ENCODE measurements at places on chromosomes 12 and 14.

- no peak for DNase-seq
Measured at GRCh38 chr12:91332302-91332701, 149.7 kb upstream of the DCN start.

DNA sequence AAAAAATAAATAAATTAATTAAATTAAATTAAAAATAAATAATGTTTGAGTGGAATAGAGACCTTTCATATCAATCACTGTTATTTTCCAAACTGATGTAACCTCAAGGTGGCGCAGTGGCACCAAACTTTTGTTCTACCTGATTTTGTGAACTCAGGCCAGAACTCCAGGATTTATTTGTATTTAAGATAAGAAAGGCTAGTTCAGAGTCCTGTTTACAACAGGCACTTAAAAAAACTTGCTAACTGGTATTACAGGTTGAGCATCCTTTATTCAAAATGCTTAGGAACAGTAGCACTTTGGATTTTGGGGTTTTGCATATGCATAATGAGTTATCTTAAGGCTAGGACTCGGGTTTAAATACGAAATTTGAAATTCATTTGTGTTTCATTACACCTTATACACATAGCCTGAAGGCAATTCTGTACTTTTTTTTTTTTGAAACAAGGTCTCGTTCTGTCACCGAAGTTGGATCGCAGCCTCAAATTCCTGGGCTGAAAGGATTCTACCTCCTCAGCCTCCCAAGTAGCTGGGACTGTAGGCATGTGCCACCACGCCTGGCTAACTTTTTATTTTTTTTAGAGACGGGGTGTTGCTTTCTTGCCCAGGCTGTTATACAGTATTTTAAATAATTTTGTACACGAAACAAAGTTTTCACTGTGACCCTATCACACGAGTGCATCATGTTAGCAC lies 32.4 kb downstream of the YY1 start:
- no peak for DNase-seq

DNA sequence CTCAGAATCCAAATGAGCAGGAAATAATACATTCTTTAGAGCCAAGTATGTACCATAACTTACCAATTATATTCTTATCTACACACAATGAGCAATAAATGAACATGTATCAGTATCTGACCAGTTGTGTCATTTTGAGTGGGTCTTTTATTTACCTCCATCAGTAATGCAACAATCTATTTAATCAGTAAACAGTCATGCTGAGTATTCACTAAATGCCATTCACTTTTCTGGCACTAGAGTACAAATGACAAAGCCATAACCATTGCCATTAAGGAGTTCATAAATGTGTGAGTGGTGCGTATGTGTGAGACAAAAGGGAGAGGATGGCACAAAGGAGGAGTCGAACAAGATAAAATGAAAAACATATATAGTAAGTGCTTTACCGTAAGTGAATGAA lies 1.5 kb upstream of the STRAP start:
- no peak for DNase-seq

- DNase-seq: no peak
Measured at GRCh38 chr14:90777830-90778485, 38.3 kb downstream of the TTC7B start.

- DNase-seq: no peak
Measured at GRCh38 chr14:61645247-61645646, 50.1 kb upstream of the HIF1A start.

GRCh38 chr14:74649167-74649566 lies 37.1 kb upstream of the LTBP2 start:
- DNase-seq: no peak

DNA sequence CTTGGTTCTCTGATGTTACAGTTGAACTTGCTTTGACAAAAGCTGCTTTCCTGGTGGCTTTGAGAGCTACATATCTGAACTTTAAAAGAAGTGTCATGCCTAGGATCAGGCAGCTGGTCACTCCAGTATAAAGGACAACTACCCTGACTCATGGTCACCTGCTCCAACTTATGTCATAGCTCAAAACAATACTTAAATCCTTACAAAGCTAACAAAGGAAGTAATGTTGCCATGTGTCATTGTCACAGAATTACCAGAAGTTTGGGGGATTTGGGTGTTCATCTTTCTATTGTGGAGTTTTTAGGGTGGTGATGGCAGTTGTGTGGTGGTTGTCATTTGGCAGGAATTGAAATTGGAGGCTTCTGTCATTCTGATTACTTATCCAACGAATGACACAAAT lies 1.8 kb upstream of the TCP11L2 start:
- DNase-seq: no peak

DNA sequence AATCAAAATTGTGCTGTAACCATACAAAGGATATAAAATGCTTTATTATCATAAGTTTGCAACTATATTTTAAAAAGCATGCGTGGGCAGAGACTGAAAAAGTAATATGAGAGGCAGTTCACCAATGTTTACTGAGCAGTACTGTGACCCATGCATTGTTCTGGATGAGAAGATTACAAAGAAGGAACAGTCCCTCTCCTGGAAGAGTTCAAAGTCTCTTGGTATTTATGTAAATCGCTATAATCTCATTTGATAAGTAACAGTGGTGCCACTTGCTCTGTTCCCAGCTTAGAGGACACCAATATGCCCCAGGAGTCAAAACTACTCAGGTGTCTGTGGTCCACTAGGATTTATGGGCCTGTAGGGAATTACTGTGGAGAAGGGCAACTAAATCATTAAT lies 2.1 kb upstream of the CMAS start:
- DNase-seq: no peak

- DNase-seq: no peak
Measured at GRCh38 chr12:111448266-111448830, 42.6 kb downstream of the SH2B3 start.

DNA sequence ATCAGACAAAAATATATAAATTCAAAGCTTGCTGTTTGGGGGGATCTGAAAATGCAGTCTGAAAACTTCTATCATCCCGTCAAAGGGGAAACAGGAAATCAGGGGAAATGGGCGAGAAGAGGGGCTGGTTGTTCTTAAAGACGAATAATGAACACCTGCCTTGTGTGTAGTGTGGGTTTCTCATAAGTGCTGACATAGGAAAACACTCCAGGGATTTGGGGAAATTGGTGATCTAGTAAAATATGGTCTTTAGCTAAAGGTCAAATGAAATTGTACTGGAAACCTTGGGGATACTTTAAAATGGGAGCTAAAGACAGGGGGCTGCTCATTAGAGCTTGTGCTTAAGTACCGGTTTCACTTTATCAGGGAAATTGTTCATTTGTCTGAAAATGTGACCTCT lies 39.6 kb upstream of the PIK3C2G start:
- DNase-seq: no peak

- DNase-seq: no peak
Measured at GRCh38 chr12:4701395-4702190, 18.6 kb upstream of the GALNT8 start.

DNA sequence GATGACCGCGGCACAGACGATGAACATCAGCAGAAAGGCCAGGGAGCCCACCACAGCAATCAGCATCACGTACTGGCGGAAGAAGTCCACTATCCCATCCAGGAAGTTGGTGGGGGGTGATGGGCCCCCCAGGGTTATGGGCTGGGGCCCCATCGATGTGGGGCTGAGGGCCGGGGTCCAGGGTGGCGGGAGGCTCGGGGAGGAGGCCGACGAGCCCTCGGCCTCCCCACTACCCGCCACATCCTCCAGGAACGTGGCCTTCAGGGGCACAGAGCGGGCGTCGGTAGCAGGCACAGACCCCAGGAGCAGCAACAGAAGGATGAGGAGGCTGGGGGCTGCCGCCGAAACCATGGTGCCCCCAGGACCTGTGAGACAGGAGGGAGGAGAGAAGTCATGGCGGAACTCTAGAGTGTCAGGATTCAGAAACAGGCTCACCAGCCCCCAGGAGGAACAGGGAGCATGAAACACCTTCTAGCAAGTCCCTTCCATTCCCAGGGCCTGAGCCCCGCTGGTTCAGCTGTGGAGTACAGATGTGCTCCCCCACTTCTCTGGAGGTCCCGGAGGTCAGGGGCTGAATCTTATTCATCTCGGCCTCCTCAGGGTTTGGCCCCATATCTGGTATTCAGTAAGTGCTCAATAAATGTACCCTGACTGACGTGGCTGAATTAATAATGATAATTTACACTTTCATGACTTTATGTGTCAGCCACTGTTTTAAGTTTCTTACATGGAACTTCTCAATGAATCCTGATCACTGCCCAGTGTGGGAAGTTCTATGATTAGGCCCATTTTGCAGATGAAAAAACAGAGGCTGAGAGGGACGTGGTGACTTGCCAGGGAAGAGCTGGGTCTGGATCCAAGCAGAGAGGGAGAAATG lies 5.6 kb downstream of the TMEM119 start:
- no peak for DNase-seq

DNA sequence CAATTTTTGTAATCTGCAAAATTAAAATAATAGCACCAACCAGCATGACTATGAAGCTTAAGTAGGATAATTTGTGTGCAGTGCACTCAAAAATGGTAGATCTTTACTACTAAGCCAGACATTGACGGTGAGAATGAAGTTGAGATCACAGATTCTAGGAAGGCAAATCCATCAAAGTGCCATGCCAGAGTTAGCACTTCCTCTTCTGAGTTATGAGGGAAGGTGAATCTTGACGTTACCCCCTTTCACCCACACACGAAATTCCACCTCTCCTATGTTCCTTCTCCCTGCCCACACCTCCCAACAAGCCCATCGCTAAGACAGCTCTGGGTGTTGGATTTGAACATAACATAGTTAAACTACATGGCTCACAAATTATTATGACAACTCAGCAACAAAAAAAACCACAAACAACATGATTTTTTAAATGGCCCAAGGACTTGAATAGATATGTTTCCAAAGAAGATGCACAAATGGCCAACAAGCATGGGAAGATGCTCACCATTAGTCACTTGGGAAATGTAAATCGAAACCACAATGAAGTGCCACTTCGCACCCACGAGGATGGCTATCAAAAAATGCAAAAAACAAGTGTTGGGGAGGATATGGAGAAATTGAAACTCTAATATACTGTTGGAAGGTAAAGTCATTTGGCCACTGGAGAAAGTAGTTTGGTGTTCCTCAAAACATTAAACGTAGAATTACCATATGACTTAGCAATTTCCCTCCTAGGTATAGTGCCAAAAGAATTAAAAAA lies 119.3 kb upstream of the RAP1B start:
- no peak for DNase-seq

DNA sequence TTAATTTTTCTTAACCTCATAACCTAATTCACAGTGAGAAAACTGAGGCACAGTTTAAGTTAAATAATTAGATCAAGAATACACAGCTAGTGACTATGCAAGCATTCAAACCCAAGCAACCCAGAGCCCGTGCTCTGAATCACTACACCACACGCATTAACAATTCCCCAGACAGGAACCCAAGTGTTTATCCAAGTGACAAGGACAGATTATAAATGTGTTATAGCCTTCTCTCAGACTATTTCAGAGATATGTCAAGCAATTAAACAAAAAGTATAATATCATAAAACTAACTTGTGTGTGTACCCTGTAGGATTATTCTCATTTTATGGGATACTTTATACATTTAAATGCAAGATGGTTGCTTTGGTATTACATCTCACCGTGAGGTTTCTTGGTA lies 43.8 kb downstream of the MED13L start:
- DNase-seq: no peak

GRCh38 chr12:70267550-70267949 lies 24.3 kb downstream of the CNOT2 start:
- no peak for DNase-seq

DNA sequence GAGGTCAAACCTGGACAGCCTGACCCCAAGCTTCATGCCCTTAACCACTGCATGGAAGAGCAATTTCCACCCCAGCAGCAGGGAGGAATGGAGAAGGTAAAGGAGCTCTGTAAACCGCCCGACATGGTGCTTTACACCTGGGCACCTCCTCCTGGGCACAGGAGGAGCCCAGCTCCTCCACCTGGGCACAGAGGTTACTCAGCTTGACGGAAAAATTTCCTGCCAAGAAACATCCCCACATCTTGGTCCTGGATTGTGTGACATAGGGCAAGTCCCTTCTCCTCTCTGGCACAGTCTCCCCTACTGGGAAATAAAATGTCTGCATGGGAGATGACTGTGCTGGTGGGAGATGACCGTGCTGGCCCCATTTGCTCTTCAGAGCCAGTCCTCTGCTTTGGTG lies 40.8 kb downstream of the TTC7B start:
- no peak for DNase-seq

DNA sequence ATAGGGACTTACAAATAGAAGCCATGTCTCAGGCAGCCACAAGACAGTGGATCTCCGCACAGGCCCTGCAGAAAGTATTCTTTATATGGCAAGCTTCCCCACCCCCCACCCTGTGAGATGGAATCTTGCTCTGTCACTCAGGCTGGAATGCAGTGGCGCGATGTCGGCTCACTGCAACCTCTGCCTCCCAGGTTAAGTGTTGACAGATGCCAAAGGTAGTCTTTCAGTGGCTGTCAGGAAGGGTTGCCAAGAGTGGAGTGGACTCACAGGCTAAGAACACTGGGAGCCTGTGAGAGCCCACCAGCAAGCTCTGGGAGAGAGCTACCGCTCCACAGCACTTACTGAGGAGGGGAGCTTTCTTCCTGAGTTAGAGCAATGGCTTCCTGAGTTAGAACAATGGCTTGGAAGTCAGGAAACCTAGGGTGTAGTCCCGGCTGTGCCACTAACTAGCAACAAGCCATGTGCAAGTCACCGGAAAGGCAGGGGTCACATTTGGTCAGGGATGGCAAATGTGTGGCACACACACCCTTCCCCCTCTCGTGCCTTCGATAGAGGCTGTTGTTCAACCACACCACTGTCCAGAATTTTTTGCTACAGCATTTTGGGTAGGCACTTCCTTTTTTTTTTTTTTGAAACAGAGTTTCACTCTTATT lies 2.6 kb downstream of the RNASE1 start:
- DNase-seq: no peak

GRCh38 chr14:42200957-42201356 lies 594.3 kb downstream of the LRFN5 start:
- no peak for DNase-seq

- no peak for DNase-seq
Measured at GRCh38 chr12:105403095-105403494, 72.6 kb downstream of the C12orf75 start.

DNA sequence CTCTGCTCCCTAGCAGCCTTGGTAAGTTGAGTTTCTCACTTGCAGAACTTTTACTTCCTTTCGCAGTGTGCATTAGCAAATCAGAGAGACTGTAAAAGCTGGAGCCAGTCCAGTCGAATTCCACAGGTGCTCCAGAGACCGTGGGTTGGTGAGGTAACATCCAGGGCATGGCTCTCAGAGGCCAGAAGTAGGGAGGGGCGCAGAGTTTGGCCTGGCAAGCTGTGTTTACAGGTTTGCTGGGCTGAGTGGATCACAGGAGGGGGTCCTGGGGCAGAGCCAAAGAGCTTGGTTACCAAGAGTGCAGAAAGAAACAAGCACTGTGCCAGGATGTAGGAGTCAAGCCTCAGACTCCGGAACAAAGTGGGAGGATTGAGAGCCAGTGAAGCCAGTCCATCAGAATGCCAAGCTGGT lies 10.2 kb upstream of the BHLHE41 start:
- no peak for DNase-seq

Measured in GM19239 (cell line).